ENCODE measurements at places on chromosomes 1 and 21. TPM values are rescaled to one million over a fixed set of nuclear protein-coding genes. Genes with fewer than 3 reads are reported as not detected.

DNA sequence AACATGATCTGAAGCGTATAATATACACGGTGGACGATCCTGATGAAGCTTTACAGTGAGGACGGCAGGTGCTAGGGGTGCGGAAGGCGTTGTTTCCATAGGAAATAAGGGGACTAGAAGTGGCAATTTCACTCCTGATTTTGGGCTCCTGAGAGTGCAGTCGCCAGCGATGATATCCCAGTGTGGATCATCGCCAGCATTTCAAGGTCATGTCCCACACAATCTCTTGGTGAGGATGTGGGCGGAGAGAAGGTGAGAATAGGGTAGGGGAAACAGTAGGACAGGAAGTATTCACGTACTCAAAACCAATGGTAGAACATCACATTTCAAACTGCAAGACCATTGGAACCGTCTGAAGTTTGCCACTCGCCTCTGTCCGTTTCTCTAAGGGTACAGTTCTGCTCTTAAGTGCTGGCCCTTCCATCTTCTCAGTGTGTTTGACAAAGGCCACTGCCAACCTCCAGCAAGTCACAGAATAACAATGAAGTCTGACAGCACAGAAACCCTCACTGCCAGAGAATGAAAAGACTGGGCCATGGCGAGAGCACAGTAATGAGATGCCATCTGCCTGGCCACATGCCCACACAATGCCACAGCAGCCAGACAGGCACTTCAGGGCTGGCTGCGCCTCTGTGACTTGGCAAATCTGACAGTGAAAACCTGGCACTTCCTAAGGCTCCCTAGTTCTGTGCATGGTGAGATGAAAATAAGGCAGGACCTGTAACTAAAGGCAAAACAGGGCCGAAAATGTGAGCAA lies 27.9 kb downstream of the PCSK9 start:
- no peak for DNase-seq
- H3K36me3 ChIP-seq = peaks cover 75% of the 10 kb centered on the region
- H3K4me3 ChIP-seq = no peak overlapping the region
- no peak overlapping the region for H3K27ac ChIP-seq

GRCh38 chr1:48761411-48761810 lies 15.3 kb downstream of the BEND5 start:
- no peak for DNase-seq
- H3K27me3 ChIP-seq = no peaks in the 10 kb centered on the region
- no peaks in the 10 kb centered on the region for H3K4me1 ChIP-seq
- H3K27ac ChIP-seq = no peak overlapping the region
- no peak overlapping the region for H3K4me3 ChIP-seq
- no peaks in the 10 kb centered on the region for H3K36me3 ChIP-seq

GRCh38 chr1:1069711-1070676 lies 4.1 kb downstream of the RNF223 start:
- no peak for DNase-seq
- H3K4me3 ChIP-seq = peak overlapping the region; percentile 49
- no peaks in the 10 kb centered on the region for H3K36me3 ChIP-seq
- peaks cover 4% of the 10 kb centered on the region for H3K4me1 ChIP-seq
- peaks cover 95% of the 10 kb centered on the region for H3K27me3 ChIP-seq
- no peak overlapping the region for H3K27ac ChIP-seq

DNA sequence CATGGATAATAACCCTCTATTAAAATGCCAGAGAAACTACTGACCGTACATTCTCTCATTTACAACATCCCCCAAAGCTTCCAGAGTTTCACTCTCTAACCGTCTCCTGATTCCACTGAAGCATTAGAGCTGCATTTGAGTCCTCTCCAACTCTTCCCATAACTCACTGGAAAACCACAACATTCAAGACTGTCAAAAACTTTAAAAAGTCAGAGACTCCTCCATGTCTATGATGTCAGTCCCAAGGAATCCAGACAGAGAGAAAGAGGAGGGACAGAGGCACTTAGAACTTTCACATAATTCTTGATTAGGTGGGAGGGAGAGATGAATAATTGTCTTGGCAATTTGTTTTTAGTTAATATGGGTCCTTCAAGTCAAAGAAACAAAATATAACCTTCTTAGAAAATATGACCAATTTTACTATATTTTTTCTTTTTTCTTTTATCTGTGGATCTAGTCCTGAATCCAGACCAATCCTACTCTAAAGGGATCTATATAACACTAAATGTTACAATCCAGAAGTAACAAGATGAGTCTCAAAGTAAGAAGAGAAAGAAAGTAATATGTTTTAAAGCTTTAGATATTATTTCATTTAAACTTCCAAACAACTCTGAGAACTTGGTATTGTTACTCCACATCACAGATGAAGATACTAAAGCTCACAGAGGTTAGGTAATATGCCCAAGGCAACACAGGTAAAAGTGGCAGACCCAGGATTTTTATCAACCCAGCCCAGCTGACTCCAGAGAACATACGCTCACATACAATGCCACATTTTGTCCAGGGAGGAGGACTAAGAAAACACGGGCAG lies 23.8 kb downstream of the OTUD7B start:
- peak overlapping the region; percentile 40 for H3K27ac ChIP-seq
- H3K36me3 ChIP-seq = no peaks in the 10 kb centered on the region
- peaks cover 10% of the 10 kb centered on the region for H3K4me1 ChIP-seq
- no peak overlapping the region for H3K4me3 ChIP-seq
- no peak for DNase-seq
- no peaks in the 10 kb centered on the region for H3K27me3 ChIP-seq

- no peak overlapping the region for H3K4me3 ChIP-seq
- peaks cover 43% of the 10 kb centered on the region for H3K27me3 ChIP-seq
- no peak overlapping the region for H3K27ac ChIP-seq
- no peaks in the 10 kb centered on the region for H3K4me1 ChIP-seq
- H3K36me3 ChIP-seq = no peaks in the 10 kb centered on the region
Measured at GRCh38 chr1:3261969-3262579, 192.4 kb upstream of the ARHGEF16 start.

DNA sequence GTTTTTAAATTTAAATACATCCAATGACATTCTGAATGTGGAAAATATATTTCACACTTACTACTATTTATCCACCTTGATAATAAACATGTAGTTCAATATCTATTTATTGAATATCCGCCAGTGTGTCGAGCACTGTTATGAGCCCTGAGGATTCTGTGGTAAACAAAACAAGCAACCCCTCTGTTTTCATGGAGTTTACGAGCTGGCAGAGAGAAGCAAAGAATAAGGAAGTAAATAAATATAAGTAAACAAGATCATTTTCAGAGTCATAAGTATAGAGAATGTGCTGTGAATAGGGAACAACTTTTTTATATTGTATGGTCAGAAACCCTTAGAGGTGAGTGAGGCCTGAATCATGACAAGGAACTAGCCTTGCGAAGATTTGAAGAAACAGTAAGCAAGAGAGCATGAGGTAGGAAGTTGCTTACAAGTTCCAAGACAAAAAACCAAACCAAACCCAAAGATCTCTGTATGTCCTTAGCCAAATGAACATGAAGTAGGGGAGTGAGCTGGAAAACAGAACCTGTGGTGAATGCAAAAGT lies 6.4 kb upstream of the SERBP1 start:
- no peak for DNase-seq
- peaks cover 13% of the 10 kb centered on the region for H3K4me1 ChIP-seq
- no peak overlapping the region for H3K27ac ChIP-seq
- no peaks in the 10 kb centered on the region for H3K27me3 ChIP-seq
- no peak overlapping the region for H3K4me3 ChIP-seq

DNA sequence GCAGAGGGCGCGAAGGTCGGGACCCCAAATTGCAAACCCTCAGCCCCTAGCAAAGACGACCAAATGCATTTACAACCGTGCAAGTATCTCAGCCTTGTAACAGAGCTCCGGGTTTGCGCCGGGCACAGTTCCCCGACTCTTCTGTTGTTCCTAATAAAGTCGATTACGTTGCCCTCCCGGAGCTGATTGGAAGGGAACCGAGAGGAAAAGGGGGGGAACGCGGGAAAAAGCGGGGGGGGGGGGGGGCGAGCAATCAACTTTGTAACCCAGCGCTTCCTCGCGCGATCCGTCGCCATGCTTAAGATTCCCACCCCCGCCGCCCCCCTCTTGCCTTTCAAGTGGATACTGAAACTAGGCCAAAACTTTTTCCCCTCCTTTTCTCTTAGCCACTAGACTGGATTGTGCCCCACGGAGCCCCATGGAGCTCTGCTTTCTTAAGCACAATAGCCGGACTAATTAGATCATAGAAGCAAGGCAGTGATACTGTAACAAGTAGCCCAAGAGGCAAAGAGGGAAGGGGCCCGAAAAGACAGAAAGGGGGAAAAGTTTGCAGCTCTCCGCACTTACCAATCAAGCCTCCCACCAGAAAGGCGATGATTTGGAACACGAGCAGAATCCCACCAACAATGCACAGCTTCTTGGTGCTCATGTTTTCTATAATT lies 565 bp downstream of the WLS start:
- H3K36me3 ChIP-seq = no peaks in the 10 kb centered on the region
- peak overlapping the region; percentile 71 for H3K4me3 ChIP-seq
- peak; percentile 77 for DNase-seq

GRCh38 chr1:118862755-118863154 lies 125.4 kb downstream of the TBX15 start:
- H3K36me3 ChIP-seq = no peaks in the 10 kb centered on the region
- no peaks in the 10 kb centered on the region for H3K4me1 ChIP-seq
- H3K27me3 ChIP-seq = no peaks in the 10 kb centered on the region
- no peak overlapping the region for H3K4me3 ChIP-seq
- DNase-seq = no peak

PPFIA4 gene
- 2.1 TPM for total RNA-seq

LCE1B gene
- total RNA-seq = not detected

ASH1L gene
- total RNA-seq = 51.2 TPM

SHISA4 gene
- 12.7 TPM for total RNA-seq

DCST1 gene
- not detected for total RNA-seq

WLS gene
- total RNA-seq = 85.7 TPM

PRKCZ gene
- 100 TPM for total RNA-seq

SLC2A5 gene
- total RNA-seq = 1.4 TPM
